ENCODE measurements at places on chromosomes 11 and 22.

- H3K4me1 ChIP-seq: peaks cover 2% of the 10 kb centered on the region
- no peak overlapping the region for H3K4me3 ChIP-seq
- no peak overlapping the region for H3K27ac ChIP-seq
- DNase-seq: peak; percentile 5
- H3K36me3 ChIP-seq: peaks cover 29% of the 10 kb centered on the region
- peaks cover 3% of the 10 kb centered on the region for H3K27me3 ChIP-seq
Observed at GRCh38 chr11:3120071-3120792, 44.9 kb downstream of the OSBPL5 start.

- no peaks in the 10 kb centered on the region for H3K27me3 ChIP-seq
- H3K27ac ChIP-seq: peak overlapping the region; percentile 98
- H3K36me3 ChIP-seq: peaks cover 52% of the 10 kb centered on the region
- H3K4me1 ChIP-seq: peaks cover 52% of the 10 kb centered on the region
Observed at GRCh38 chr11:66637557-66638176, 836 bp upstream of the RBM4 start.

GRCh38 chr11:7587712-7588111 is 73.9 kb downstream of the PPFIBP2 start:
- H3K27ac ChIP-seq: no peak overlapping the region
- no peaks in the 10 kb centered on the region for H3K27me3 ChIP-seq
- H3K36me3 ChIP-seq: no peaks in the 10 kb centered on the region
- peaks cover 30% of the 10 kb centered on the region for H3K4me1 ChIP-seq
- no peak overlapping the region for H3K4me3 ChIP-seq

GRCh38 chr11:32116668-32117067 is 25.8 kb downstream of the RCN1 start:
- no peak overlapping the region for H3K4me3 ChIP-seq

- peaks cover 31% of the 10 kb centered on the region for H3K4me1 ChIP-seq
- H3K4me3 ChIP-seq: no peak overlapping the region
- peaks cover 23% of the 10 kb centered on the region for H3K36me3 ChIP-seq
- H3K27me3 ChIP-seq: no peaks in the 10 kb centered on the region
- peak overlapping the region; percentile 84 for H3K27ac ChIP-seq
Observed at GRCh38 chr22:44764974-44765373, 12.6 kb downstream of the ARHGAP8 start.

DNA sequence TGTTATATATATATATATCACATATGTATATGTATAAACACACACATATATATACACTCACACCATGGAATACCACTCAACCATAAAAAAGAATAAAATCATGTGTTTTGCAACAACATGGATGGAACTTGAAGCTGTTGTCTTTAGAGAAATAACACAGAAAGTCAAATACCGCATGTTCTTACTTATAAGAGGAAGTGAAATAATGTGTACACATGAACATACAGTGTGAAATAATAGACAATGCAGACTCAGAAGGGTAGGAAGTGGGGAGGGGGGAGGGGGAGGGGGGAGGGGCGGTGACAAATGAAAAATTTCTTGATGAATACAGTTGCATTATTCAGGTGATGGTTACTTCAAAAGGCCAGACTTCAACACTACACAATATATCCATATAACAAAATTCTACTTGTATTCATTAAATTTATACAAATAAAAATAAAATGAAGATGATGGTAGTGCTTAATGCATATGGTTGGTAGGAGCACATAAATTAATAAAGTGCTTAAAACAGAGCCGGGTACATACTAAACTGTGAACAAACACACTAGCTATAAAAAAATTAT is 5.8 kb upstream of the OR5B2 start:
- peaks cover 4% of the 10 kb centered on the region for H3K4me1 ChIP-seq
- H3K27me3 ChIP-seq: no peaks in the 10 kb centered on the region
- DNase-seq: no peak
- no peak overlapping the region for H3K27ac ChIP-seq
- no peak overlapping the region for H3K4me3 ChIP-seq

DNA sequence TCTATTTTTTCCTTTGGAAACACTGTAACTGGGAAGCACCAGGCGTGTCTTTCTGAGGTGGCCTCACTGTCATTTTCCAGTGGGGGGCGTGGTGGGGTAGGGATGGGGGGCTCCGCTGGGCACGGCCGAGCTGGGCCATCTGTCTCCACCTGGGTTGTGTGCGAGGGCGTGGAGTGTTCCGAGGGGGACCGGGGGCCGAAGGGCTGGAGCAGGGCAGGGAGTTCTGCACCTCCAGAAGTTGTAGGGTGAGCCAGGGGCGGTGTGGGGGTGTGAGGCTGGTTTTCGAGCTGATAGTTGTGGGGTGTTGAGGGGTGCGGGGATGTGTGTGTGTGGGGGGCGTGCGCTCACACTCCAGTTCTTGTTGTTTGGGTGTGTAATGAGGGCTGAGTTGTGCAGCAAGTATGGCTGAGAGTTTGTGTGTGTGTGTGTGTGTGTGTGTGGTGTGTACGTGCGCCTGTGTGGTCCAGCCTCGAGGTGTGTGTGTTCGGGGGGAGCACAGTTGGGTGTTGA is 10.8 kb downstream of the YPEL4 start:
- peak overlapping the region; percentile 96 for H3K4me3 ChIP-seq

GRCh38 chr11:1975185-1975584 is 22.5 kb downstream of the H19 start:
- no peak for DNase-seq
- H3K27ac ChIP-seq: no peak overlapping the region
- H3K4me1 ChIP-seq: no peaks in the 10 kb centered on the region

DNA sequence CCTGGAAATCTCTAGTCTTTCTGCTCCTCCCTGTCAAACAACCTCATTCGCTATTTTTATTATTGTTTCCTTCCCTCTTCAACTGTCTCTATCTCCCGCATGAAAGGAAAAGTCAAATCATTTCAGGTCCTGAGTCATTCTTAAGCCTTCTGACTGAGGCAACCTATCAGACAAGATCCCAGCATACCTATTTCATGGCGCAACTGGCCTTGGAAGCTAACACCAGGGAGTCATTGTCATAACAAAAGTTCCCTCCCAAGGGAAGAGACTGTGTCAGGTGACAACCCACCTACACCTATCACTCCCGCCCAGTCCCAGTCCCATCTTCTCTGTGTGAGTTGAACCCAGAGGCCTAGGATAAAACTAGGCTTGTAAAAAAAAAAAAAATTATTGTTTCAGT is 10.2 kb upstream of the ARHGAP42 start:
- no peaks in the 10 kb centered on the region for H3K36me3 ChIP-seq
- DNase-seq: peak; percentile 52
- H3K27me3 ChIP-seq: no peaks in the 10 kb centered on the region
- H3K4me1 ChIP-seq: peaks cover 32% of the 10 kb centered on the region
- peak overlapping the region; percentile 86 for H3K27ac ChIP-seq

- peak overlapping the region; percentile 52 for H3K27ac ChIP-seq
- no peak overlapping the region for H3K4me3 ChIP-seq
- peaks cover 20% of the 10 kb centered on the region for H3K4me1 ChIP-seq
- H3K36me3 ChIP-seq: no peaks in the 10 kb centered on the region
- DNase-seq: no peak
- H3K27me3 ChIP-seq: no peaks in the 10 kb centered on the region
Observed at GRCh38 chr11:123549926-123550917, 104.2 kb downstream of the SCN3B start.

DNA sequence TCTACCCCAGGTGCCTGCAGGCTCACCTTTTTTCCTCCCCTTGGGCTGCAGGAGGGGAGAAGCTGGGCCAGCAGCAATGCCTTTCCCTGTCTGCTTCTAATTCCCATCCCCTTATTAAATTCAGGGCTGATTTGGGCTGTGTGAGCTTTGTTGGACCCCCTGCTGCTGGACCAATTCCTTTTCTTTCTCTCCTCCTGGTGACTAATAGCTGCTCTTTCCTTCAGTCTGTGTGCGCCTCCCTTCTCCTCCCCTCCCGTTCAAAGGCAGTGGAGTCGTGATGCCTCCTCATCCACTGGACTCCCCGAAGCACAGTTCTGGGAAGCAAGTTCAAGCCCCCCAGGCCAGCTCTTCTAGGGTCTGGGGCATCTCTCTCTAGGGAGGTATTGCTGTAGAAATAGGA is 567.9 kb upstream of the CADM1 start:
- peaks cover 5% of the 10 kb centered on the region for H3K4me1 ChIP-seq
- no peak overlapping the region for H3K4me3 ChIP-seq
- H3K27ac ChIP-seq: no peak overlapping the region

DNA sequence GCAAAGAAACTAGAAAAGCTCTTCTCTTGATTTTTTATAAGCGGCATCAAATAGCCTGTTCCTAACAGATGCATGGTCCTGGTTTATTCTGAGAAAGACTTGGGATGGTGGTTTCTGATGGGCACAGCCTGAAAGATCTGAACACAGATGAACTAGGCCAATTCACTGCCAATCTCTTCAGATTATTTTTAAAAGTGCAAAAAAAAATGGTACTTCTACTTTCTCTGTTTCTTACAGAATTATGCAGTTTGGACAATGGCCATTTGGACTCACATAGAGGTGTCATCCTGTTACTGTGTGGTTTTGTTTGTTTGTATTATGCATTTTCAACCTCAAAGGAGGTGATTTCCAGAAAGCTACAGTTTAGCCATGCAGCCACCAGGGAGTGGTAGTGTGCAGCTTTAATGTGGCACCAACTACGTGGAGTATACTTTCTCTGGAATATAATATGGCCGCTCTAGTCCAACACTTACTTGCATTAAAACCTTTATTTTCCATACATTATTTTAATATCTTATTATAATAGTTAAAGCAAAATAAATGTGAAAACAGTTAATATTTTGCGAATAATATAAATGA is 469.8 kb upstream of the KIRREL3 start:
- no peaks in the 10 kb centered on the region for H3K27me3 ChIP-seq
- H3K36me3 ChIP-seq: no peaks in the 10 kb centered on the region
- H3K4me3 ChIP-seq: no peak overlapping the region
- DNase-seq: peak; percentile 47

GRCh38 chr11:99432677-99433076 is 411.9 kb downstream of the CNTN5 start:
- H3K27me3 ChIP-seq: no peaks in the 10 kb centered on the region

DNA sequence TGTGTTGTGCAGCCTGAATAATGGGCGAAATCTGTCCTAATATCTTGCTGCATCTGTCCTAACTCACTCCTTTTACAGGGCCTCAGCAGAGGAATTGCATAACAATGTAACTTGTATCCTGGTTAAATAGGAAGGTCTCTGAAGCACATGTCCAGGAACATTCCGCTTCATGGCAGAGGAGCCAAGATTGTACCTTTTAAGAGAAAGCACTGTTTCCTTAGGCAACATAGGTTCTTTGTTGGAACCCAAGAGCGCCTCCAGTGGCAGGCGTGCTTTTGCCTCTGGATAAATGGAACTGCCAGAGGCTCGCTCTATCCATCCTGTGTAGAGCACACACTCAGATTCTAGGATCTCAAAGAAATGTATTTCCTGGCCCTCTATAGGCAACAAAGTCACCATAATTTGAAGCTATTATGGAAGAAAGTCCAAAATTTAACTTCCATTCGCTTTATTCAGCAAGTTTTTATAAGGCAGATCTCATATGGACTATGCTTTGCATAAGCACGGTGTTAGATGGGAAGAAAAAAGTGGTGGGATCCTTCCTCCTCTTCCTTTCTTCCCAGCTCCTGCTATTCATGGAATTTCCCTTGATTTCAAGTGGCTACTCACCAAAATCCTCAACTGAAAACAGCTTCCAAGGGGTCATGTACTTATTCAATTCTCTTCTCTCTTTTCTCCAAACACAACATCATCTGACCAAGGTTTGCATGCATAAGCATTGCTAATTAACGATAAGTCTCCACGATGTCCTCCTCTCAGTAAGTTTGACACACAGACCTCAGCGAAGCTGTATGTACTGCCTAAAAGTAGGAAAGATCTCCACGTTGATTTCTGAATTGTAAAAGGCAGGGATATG is at the start of gene BLID:
Gene BLID, minus strand, starts transcription at position 692 of the 856 bp plus-strand sequence. Its CDS starts 293 bp downstream, at position 399.
- H3K36me3 ChIP-seq: no peaks in the 10 kb centered on the region
- H3K27me3 ChIP-seq: no peaks in the 10 kb centered on the region
- no peak within 1 kb of the TSS for H3K27ac ChIP-seq
- DNase-seq: peak; percentile 79
- peaks cover 19% of the 10 kb centered on the region for H3K4me1 ChIP-seq

All from WTC11 (cell line).